Suprapubic skin (tissue), 4 donors: ENCODE measurements at places on chromosomes 13 and 19.

DNA sequence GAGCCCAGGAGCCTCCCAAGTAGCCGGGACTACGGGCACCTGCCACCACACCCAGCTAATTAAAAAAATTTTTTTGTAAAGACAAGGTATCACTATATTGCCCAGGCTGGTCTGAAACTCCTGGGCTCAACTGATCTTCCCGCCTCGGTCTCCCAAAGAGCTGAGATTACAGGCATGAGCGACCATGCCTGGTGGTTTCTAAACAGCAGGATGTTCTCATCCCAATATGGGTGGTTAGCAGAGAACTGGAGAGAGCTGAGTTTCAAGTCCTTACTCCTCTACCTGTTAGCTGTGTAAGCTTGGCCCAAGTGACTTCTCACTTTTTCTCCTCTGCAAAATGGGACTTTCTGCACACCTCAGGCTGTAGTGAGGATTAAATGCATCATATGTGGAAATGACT is 8.0 kb downstream of the TMEM91 start:
- no peak overlapping the region for H3K27ac ChIP-seq
- no peak for DNase-seq
- no peaks in the 10 kb centered on the region for H3K27me3 ChIP-seq
- peaks cover 39% of the 10 kb centered on the region for H3K36me3 ChIP-seq

DNA sequence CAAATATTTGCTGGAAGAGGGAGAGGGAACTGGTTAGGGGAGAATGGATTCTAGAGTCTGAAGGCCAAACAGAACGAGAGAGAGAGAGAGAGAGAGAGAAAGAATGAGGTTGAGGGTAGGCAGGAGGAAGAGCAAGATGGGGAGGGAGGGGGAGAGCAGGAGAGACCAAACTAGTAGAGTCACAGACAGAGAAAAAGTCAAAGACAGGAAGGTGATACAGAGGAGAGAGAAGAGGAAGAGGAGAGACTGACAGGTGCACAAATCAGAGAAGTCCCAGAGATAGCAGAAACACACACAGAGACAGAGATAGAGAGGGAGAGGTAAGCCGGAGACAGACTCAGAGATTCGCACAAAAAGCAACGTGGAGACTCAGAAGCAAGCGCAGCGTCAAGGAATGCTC is 5.6 kb upstream of the CACNG6 start:
- DNase-seq: no peak
- no peak overlapping the region for H3K4me3 ChIP-seq
- H3K36me3 ChIP-seq: no peaks in the 10 kb centered on the region
- H3K27me3 ChIP-seq: peaks cover 52% of the 10 kb centered on the region
- H3K4me1 ChIP-seq: peaks cover 15% of the 10 kb centered on the region

- no peaks in the 10 kb centered on the region for H3K4me1 ChIP-seq
- no peaks in the 10 kb centered on the region for H3K27me3 ChIP-seq
- H3K36me3 ChIP-seq: no peaks in the 10 kb centered on the region
- no peak overlapping the region for H3K27ac ChIP-seq
- DNase-seq: no peak
Measured at GRCh38 chr13:22748866-22749577, 431.8 kb upstream of the SGCG start.

- no peaks in the 10 kb centered on the region for H3K4me1 ChIP-seq
- no peak overlapping the region for H3K4me3 ChIP-seq
- no peak for DNase-seq
- no peaks in the 10 kb centered on the region for H3K27me3 ChIP-seq
- H3K27ac ChIP-seq: peak overlapping the region; percentile 65
Measured at GRCh38 chr13:98910501-98910951, 67.3 kb downstream of the DOCK9 start.

DNA sequence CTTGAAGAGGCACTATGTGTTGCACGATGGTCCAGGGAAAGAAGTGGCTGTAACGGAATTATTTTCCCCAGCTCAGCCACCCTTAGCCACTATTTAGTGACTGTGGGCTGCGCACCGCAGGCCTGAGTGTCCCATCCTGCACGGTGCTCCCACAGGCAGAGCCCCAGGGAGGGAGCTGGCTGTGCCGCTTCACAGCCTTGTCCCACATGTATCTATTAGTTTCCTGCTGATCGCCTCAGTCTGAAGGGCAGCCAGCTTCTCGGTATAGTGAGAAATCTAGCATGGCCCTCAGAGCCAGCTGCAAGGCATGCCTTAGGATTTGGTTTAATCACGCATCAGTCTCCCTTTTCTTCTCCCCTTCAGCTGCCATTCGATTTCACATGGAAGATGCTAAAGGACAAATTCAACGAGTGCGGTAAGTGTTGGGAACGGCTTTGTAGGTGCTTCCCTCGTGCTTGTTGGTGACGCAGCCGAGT is 15.7 kb downstream of the PRAM1 start:
- no peaks in the 10 kb centered on the region for H3K27me3 ChIP-seq
- no peak overlapping the region for H3K27ac ChIP-seq
- no peak for DNase-seq

- H3K27me3 ChIP-seq: no peaks in the 10 kb centered on the region
- H3K27ac ChIP-seq: no peak overlapping the region
- no peak for DNase-seq
- no peak overlapping the region for H3K4me3 ChIP-seq
Measured at GRCh38 chr13:38417241-38417640, 67.6 kb downstream of the UFM1 start.

DNA sequence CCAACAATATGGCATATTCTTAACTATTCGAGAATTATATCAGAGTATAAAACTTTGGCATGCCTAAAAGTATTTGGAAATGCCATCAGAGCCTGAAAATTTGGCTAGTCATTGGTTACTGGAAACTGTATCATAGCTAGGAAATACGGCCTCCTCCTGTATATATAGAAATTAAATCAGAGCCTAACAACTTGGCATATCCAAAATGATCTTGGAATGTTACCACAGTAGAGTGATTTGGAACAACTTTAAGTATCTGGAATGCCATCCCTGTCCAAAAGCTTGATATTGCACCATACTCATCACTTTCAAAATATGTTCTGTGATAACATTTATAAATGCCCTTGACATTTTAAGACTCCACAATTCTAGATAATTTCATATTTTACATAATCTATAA is 335.8 kb downstream of the SLITRK1 start:
- H3K27me3 ChIP-seq: no peaks in the 10 kb centered on the region
- H3K27ac ChIP-seq: no peak overlapping the region
- H3K4me3 ChIP-seq: no peak overlapping the region
- H3K36me3 ChIP-seq: no peaks in the 10 kb centered on the region

DNA sequence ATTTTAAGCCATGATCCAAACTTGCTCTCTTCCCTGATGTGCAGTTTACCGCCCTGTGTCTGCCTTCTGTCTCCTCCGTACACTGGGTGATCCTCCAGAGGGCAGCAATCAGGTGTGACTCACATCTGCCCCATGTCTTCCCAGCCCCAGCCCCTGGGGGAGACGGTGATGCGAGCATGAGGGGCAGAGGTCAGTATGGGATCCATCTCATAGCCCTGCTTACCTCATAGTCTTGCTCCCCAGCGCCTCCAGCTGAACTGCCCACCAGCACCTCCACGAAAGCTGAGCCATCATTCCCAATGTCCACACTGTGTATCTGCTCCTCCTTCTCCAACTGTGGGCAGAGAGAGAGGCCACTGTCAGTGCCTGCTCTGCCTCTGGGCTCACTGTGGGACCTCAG is 14.6 kb downstream of the XRCC1 start:
- no peaks in the 10 kb centered on the region for H3K27me3 ChIP-seq
- peaks cover 11% of the 10 kb centered on the region for H3K4me1 ChIP-seq
- no peak overlapping the region for H3K27ac ChIP-seq
- DNase-seq: no peak

- no peaks in the 10 kb centered on the region for H3K36me3 ChIP-seq
- H3K4me1 ChIP-seq: no peaks in the 10 kb centered on the region
- no peak for DNase-seq
- no peak overlapping the region for H3K4me3 ChIP-seq
Measured at GRCh38 chr13:109938255-109938936, 152.0 kb upstream of the IRS2 start.

DNA sequence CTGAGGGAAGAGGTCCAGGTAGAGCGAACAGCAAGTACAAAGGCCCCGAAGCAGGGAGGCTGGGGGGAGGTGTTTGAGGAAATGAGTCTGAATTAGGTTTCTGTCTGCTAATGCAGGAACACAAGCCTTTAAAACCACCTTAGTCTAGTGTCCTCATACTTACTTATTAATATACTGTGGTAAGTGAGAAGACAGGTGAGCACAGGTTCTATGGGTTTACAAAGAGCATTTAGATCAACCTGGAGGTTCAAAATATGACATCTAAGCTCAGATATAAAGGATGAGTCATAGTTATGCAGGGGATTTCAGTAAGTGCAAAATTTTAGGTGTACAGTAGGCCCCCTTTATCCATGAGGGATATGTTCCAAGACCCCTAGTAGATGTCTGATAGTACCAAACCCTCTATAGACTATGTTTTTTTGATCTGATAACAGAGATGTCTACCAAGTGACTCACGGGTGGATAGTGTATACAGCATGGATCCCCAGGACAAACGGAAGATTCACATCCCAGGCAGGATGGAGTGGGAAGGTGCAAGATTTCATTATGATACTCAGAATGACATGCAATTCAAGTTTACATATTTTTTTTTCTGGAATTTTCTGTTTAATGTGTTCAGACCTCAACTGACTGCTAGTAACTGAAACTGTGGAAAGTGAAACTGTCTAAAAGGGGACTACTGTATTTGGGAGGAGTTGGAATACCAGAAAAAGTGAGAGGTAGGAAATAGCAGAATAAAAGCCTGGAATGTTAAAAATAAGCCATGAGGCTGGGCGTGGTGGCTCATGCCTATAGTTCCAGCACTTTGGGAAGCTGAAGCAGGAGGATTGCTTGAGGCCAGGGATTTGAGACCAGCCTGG is 18.2 kb upstream of the MED4 start:
- H3K27me3 ChIP-seq: no peaks in the 10 kb centered on the region
- no peaks in the 10 kb centered on the region for H3K36me3 ChIP-seq
- H3K4me3 ChIP-seq: no peak overlapping the region
- H3K4me1 ChIP-seq: no peaks in the 10 kb centered on the region

DNA sequence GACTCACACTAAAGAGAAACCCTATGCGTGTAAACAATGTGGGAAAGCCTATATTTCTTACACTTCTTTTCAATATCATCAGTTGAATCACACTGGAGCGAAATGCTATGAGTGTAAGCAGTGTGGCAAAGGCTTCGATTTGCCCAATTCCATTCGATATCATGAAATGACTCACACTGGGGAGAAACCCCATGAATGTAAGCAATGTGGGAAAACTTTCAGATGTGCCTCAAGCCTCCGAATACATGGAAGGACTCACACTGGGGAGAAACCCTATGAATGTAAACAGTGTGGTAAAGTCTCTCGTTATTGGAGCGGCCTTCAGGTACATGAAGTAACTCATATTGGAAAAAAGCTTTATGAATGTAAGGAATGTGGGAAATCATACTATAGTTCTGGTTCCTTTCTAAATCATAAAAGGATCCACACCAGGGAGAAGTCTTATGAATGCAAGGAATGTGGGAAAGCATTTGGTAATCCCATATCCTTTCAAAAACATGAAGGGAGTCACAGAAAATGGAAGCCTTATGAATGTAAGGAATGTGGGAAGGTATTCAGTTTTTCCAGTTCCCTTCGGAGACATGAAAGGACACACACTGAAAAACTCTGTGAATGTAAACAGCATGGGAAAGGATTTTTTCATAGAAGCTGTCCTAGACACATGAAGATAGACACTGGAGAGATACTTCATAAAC is 28.1 kb downstream of the ZNF20 start:
- no peaks in the 10 kb centered on the region for H3K4me1 ChIP-seq
- H3K27me3 ChIP-seq: no peaks in the 10 kb centered on the region
- H3K4me3 ChIP-seq: no peak overlapping the region
- DNase-seq: no peak
